ENCODE measurements at places on chromosomes 5 and 9.

DNA sequence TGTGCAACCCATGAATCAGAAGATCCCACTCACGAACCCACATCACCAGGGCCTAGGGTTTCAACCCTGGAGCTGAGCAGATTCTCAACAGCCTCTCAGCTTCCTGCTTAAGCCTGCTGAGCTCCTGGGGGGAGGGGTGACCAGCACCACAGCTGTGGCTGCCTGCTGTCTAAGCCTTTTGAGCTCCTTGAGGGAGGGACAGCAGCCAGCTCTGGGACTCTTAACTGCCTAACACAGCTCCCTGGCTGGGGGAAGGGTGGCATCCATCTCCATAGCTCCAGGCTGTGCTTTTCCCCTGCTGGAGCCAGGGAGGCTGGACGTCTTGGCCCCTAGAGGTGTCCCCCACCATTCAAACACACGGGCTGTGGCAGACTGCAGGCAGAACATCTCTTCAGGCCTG is 250.3 kb downstream of the DMAC1 start:
- no peak for DNase-seq

DNA sequence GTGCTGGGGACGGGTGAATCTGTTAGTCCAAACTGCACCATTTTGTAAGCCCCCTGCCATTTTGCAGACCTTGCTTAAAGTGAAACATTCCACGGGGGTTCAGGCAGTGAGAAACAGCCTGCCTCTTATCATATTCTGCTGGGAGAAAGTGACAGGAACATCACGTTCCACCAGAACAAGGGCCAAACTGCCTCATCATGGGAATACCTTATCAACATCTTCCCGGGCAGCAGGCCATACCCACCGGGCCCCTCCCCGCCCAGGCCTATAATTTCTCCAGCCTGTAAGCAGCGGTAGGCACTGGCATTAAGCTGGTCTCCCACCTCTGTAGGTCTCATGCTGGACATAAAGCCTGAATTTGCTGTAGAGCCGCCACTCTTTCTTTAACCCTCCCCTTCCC is 1.5 kb upstream of the CFAP77 start:
- no peak for DNase-seq

DNA sequence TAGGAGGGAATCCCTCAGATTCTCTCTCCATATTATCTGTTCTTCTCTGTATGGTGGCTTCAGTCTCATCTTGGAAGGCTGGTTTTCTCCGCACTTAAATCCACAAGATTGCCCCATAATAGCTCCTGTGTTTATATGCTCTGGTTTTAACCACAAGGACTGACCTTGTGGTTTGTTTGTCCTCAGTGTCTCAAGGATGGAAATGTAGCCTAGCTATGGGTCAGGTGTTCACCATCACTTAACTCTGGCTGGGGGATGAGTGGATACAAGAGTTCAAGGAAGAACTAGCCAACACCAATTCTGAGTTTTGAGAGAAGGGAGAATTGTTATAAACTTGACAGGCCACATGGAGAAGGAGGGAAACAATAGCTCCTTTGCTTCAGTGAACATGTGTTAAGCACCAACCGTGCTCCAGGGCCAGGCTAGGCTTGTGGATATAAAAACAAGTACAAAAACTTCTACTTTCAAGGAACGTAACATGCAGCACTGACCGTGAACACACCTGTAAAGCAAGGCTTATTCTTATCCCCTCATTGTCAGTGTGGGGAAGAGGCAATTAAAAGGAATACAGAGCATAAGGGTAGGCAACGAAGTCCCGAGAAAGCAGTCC is 75.6 kb upstream of the VLDLR start:
- no peak for DNase-seq

GRCh38 chr9:114895521-114895991 is 34.8 kb downstream of the TNFSF8 start:
- DNase-seq = no peak

GRCh38 chr5:168347368-168348083 is 56.1 kb downstream of the WWC1 start:
- no peak for DNase-seq

GRCh38 chr9:806285-807156 is 35.0 kb upstream of the DMRT1 start:
- DNase-seq = no peak

DNA sequence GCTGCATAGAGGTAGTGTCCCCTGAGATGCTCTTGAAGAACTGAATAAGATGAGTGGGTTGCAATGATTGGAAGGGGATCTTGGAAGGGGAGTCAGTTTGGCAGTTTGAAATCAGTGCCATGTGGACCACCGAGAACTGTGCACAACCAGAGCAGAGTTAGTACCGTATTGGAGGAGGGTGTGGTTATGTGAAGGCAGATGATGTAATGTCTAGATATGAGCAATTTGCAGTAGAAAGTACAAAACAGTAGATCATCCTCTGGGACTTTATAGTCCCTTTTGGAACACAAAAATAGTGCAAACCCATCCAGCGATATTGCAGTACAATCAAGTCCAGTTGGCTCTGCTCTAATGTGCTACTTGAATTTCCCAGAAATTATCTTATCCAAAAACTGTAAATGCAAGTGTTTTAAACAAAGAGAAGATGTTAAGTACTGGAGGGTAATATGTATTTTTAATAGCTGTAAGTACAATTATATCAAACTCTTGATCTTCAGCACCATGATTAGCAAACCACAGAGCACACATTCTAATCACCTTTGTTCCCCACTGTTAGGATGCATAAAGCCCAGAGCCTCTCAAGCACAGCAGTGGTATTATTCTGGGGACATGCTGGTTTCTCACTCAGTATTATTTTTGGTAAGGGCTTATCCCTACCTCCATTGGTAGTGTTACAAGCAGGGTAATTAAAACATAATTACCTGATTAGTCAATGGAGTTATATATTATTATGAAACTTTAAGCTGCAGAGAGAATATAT is 41.5 kb downstream of the MEGF10 start:
- no peak for DNase-seq

DNA sequence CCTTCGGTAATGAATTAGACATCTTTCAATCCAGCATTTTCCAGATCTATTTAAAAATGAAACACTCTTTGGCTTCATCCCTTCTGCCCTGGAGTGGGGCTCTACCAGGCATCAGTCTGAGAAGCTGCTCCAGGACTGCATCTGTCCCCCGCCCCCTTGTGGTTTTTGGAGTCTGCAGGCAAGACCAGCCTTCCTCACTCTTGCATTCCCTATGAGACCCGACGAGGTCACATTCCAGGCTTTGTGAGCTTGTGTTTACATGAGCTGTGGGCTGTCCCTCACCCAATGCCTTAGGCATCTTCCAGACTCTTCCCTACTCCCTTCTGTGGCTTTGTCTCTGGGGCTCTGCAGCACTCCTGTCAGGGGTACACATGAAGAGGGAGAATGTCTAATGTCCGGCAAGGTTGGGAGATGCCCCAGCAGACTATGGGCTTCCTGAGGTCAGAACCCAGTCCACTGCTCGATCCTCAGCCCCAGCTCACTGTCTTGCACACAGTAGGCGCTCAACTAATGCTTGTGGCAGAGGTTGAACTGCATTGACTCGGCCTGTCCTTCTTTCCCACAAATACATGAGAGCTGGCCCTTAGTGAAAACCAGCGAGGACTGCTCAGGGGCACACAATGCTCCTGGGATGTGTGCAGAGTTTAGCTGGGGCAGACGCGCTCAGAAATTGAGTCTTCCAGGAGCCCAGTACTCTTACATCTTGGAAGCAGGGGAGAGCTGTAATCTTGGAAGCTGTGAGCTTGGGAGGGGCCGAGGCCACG is 11.7 kb upstream of the GADD45G start:
- DNase-seq = no peak

DNA sequence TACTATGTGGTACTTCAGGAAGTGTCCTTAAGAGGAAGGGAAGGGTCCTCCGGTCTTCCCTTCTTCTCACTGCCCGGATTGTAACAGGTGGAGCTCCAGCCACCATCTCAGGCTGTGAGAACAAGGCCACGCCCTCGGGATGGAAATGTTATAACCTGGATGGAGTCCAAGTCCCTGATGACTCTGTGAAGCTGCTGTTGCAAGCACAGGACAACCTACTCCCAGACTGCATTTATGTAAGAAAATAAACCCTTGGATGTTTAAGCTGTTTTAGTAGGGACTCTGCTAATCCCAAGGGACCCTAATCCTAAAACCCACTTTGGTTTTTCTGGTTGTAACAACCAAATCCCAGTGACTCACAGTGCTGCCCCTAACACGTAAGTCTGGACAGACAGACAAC is 221.6 kb downstream of the ACTL7B start:
- no peak for DNase-seq

GRCh38 chr9:12718482-12719026 is 25.4 kb downstream of the TYRP1 start:
- no peak for DNase-seq

DNA sequence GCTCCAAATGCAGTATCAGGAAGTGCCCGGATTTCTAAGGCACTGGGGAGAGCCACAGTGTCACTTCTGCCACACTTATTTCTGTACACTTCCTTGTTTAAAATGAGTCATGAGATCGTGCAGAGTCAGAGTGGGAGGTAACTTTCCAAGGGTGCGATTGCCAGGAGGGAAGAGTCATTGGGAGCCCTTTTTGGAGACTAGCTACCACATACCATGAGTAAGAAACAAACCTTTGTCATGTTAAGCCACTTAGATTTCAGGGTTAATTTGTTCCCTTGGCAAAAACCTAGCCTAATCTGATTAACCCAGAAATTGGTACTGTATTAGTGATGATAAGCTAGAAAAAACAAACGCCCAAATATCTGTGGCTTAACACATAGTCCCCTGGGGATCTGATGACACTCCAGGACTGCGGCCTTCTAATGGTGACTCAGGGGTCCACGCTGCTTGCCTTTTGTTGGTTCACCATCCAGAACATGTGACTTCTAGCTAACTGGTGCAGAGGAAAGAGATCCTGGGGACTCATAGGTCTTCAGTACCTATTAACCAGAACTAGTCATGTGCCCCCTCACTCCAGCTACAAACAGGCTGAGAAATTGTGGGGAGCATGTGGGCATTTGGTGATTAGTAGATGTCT is 48.6 kb upstream of the TLE1 start:
- no peak for DNase-seq

DNA sequence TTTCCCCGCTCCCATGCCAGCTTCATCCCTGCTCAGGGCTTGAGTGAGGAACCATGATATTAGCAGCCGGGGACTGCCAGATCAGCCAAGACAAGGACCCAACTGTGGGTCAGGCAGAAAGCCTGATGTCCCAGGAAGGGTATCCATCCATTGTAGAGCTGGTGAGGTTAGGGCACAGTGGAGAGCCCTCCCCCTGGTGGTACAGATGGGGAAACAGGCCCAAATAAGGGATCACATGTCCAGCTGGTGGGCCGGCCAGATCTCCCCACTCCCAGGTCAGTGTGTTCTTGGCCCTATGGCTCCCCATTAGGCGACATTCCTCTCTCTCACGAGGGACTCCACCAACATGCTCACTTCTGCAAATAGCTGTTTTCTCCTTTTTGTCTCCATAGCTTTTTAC is 9.0 kb downstream of the CDX1 start:
- DNase-seq = no peak

GRCh38 chr9:70036641-70037040 is 7.0 kb upstream of the MAMDC2 start:
- DNase-seq = no peak

DNA sequence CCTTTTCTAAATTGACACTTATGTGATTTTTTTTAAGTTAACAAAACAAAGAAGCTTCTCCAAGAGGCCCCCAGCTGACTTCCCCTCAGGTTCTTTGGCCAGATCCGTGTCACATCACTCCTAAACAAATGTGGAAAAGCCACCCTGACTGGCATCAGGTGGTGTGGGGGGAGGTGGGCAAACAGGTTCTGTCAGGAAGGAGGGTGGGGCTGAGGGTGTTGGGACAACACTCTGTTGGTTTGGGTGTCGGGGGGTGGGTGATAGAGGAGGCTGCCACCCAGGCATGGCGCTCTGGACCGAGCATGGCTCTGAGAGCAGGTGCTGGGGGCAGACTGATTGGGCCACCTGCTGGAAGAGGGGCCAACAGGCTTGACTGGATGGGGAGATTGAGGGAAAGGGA is 210.9 kb downstream of the HSPA4 start:
- DNase-seq = no peak

DNA sequence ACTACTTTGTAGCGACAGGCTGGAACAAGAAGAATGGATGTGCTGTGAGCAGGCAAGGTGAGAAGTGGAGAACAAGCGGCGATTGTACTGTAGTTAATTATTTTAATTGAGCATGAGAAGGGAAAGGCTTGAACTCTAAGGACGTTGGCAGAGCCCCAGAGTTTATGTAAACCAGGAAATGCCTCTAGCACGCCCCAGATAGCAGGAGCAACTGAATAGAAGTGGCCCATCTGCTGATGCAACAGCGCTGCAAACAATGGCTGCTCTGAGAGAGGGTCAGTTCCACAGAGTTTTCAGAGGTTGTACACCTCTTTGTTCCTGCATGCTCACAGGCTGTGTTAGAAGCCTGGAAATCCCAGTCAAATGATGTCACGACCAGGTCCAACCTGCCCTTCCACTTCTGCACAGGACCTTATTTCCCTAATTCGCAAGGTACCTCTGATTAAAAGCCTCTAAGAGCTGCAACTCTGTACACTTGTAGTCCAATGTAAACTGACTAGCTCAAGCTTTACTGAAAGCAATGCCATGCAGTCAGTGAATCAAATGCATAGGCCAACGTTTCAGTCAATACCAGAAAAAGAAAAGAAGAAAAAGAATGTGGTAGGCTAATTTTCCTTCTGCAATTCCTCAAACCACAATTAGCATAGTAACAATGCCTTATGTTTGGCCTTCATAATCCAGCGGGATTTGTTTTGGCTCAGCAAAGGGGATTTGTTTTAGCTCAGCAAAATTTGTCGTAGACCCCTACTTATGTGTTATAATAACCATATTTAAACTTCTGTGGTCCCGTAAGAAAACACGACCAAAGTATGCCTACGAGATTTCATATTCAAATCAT is 119.6 kb upstream of the RETREG1 start:
- no peak for DNase-seq

- no peak for DNase-seq
Observed at GRCh38 chr5:68436686-68437520, 221.3 kb downstream of the PIK3R1 start.

- peak; percentile 30 for DNase-seq
Observed at GRCh38 chr5:141681695-141682641, at the start of gene ARAP3. ARAP3 (minus strand) TSS chr5:141682230; CDS start chr5:141680486, 1,744 bp downstream.
